ENCODE measurements at places on chromosomes 7 and 10.

DNA sequence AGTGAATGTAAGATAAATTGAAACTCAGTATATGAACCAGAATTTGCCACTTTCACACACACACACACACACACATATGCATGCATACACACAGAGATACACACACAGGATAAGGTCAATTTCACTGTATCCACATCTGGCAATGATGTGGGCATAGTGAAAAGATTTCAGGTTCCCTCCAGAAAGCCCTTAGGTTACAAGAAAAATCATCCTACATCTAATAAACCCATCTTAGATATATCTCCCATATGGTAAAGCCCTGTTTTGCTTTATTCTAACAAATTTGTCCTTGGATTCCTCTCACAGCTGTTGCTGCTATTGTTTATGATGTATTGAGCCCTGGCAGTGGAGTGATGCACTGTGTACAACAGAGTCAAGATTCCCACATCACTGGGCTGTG is 27.9 kb upstream of the DLX6 start:
- DNase-seq, result no peak

DNA sequence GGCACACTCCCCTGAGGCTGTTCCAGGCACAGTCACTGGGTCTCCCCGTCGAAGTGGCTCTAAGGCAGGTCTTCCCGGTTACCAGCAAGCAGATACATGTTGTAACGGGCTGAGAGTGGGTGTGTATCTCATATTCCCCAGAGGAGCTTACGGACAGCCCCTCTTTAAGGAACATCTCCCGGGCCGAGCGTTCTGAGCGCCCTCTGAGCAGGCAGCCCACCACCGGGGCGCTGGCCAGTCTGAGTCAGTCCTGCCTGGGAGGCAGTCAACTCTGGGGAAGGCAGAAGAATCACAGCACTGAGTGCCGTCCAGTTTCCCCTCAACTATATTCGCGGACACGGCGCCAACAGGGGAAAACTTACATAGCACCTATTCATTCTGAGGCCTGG is 117.4 kb downstream of the LHPP start:
- DNase-seq, result no peak

- DNase-seq, result no peak
These were observed 316.9 kb downstream of the INHBA start for GRCh38 chr7:41385996-41386395.

DNA sequence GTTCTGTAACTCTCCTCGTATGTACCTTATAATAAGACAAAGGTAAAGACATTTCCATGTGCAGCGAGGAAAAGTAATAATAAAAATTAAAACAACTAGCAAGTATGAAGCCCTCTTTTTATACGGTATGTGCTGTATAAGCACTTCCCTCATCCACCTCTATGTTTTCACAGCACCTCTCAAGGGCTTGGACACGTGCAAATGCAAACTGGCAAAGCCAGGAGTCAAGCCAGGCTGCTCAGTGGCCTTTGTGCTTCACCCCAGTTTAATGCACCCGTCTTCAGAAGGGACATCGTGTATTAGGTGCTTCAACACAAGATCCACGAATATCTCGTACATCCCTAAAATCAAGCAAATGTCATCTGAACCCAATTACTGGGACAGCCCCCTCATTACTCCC is 1.3 kb upstream of the DGKI start:
- no peak for DNase-seq

- no peak for DNase-seq
These were observed 20.7 kb downstream of the AVL9 start for GRCh38 chr7:32515890-32516550.

GRCh38 chr7:23335136-23335535 is 36.0 kb downstream of the MALSU1 start:
- DNase-seq, result no peak

DNA sequence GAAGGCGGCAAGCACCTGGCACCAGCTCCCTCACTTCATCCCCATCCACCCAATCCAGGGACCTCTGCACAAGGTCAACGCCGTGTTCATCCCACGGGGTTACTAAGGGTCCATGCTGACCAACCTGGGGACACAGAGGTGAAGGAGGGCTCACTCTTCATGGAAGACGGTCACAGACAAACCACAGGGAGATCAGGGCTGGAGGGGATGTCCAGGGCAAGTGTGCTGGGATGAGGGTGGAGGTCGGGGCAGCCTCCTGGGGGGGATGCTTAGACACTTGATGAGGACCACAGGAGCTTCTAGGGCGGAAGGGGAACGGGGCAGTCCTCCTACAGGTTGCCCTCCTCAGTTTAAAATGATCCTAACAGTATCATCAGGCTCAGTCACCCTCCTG is 46.7 kb downstream of the FAM53B start:
- no peak for DNase-seq

DNA sequence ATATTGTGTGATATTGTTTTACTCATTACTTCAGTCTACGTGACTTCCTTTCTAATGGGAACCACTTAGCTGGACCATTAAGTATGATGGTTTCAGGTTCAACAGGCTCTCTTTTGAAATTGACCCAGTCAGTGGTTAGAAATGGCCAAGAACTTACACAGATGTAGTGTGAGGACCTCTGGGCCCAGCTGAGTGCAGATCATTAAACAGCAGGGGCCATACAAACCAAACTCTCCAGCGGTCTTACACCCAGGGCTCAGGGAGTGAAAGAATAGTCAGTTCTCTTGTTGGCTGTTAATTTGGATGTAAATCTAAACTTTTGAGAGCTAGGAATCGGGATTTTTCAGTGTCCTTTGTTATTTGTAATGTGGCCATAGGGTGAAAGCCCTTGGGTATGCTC is 107.3 kb downstream of the CELF2 start:
- no peak for DNase-seq

DNA sequence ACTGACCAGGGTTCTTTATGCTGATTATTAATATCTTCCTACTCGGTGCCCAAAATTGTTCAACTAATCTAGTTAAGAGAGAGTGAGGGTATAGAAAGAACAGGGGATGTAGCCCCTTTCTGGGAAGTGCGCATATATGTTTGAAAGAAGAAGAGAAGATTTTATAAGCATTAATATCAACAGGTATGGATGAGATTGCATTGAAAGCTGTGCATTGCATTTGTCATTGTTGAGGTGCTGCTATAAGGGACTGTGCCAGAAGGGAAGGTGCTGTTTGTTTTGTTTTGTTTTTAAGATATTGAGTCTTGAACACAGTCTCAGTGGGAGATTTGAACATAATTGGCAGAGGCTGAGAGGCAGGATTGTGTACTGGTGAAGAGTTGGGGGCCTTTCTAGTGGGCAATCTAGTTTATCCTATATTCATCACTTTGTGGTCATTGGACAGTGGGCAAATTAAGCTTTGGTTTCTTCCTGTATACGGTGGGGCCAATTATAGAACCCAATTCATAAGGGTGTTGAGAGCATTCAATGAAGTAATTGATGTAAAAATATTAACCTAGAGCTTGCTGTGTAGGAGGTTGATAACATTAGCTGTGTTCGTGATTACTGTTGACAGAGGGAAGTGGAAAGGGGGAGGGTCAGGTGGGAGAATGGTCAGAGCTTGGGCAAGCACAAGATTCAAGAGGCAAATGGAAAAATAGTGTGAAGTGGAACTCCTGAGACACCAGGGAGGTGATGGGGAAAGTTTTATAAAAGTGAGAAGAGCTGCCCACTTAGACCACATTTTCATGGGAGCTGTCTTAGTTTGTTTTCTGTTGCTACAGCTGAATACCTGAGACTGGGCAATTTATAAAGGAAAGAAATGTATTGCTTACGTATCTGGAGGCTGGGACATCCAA is 19.9 kb upstream of the PCGF5 start:
- no peak for DNase-seq

DNA sequence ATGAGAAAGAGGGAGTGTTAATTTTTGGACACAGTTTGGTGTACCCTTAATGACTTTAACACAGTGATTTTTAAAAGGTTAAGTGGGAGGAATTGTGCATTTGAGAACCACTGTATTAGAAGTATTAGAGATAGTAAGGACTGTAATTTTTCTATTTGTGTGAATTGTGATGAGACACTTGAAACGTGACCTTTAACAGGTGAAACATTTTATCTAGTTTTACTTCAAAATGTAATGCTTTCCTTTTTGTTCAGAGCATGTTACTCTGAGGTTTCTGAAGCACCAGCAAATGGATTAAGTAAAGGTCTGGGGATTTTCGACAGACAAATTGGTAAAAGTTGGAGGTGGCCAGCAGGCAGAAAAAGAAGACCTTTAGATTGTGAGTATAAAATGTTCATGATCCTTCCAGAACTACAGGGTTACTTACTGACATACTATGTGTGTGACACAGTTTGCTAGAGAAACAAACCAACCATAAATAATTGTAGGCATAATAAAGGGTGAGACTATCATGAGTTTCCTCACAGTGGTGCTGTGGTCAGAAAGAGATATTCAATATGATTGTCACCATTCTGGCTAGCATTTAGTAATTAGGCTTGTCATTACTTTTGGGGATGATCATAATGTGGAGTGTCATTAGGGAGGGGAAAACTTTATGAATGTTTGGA is 26.1 kb downstream of the LCOR start:
- no peak for DNase-seq

GRCh38 chr10:7424315-7424714 is 13.5 kb upstream of the SFMBT2 start:
- no peak for DNase-seq

DNA sequence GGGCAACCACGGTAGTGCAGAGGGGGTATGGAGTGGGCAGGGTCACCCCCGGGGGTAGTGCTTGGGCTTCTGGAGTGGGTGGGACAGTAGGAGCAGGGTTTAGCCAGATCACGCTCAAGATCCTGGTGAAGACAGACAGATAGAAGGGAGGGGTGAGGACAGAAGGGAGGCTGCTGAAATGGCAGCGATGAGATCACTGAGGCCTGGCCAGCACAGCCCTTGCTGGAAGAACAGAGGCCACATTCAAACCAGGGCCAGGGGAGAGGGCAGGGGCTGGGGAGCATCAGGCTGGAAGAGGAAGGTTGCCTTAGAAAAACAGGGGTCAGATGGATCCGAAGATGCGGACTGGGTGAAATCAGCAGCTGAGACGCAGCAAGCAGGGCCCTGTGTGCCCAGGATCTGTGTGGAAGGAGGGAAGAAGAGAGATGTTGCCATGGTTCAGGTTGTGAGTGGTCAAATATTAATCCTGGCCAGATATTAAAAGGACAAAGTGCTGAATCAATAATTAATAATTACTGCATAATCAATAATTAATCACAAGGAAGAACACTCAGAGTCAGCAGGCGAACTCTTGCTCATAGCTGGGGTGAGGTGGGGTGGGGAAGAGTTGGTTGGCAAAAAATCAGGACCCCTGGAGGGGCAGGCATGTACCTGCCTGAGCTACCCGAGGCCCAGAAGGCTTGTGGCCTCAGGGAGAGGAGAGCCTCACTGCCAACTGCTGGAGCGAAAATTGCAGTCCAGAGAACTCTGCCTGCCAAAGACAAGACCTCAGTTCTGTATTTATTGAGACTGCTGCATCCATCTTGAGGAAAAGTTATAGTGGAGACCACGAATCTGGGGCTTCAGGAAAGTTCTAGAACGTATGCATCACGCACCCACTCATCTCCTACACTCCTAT is 105.7 kb downstream of the GRB10 start:
- DNase-seq, result no peak

GRCh38 chr10:18483516-18484186 is 167.7 kb downstream of the NSUN6 start:
- no peak for DNase-seq

GRCh38 chr7:27685893-27686292 is 23.2 kb upstream of the HIBADH start:
- no peak for DNase-seq

GRCh38 chr7:22445140-22445743 is 54.7 kb downstream of the STEAP1B start:
- DNase-seq, result no peak

GRCh38 chr7:129951226-129952085 is 1.3 kb downstream of the UBE2H start:
- no peak for DNase-seq

DNA sequence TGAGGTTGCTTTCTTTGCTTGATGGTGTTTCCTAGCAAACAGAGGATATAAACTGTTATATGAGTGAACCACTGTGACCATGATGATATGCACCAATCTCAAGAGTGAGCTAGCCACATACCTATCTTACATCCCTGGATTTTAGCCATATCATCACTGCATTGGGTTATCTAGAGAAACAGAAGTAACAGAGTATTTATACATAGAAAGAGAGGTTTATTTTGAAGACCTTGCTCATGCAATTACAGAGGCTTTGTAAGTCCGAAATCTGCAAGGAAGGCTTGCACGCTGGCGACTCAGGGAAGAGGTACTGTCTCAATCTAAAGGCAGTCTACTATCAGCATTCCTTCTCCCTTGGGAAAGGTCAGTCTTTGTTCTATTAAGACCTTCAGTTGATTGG is 11.8 kb upstream of the PON2 start:
- no peak for DNase-seq

DNA sequence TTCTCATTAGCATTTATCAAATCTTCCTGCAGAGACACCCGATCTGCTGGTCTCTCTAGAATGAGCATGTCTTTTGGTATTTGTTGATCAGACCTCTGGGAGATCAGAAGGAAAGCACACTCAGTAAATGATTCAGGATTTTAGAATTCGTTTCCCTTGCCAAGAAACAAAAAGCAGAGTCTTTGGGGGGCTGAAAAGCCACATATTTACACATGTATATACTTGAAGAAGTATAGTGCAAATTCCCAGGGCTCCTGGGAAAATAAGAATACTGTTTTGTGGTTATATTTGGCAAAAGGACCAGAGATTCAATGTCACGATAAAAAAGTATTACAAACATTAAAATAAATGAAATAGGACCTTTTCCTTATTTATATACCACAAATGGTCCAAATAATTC is 100.2 kb downstream of the AGMO start:
- DNase-seq, result peak; percentile 61

- DNase-seq, result peak; percentile 30
These were observed 39.9 kb downstream of the PLEKHA8 start for GRCh38 chr7:30068117-30068516.

DNA sequence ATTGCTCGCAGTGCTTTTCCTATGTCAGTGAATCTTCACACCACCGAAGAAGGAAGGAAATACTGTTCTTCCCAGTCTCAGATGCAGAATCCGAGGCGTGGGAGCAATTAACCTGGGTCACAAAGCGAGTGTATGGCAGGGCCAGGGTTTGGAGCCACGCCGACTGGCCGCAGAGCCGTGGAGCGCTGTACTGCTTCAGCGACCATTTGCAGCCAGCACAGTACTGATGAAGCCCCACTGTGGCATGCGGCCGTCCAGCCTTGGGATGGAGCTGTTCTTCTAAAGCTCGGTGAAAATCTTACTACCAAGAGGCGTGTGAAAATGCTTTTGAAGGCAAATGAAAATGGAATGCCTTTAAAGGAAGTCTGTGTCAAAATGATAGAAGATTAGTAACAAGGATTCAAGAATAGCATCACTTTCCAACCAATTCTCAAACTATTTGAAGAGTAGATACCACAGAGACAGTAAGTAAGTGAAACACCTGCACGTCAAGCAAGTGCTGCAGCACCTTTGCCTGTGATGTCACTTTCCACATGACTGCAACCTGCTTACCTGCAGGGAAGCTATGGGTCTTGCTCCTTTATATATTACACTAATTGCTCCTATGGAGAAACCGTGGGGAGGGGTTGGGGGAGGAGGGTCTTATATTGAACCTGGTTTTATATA is 4.9 kb downstream of the PPP2R2D start:
- DNase-seq, result no peak
